ENCODE measurements at places on chromosomes 2 and 18.

DNA sequence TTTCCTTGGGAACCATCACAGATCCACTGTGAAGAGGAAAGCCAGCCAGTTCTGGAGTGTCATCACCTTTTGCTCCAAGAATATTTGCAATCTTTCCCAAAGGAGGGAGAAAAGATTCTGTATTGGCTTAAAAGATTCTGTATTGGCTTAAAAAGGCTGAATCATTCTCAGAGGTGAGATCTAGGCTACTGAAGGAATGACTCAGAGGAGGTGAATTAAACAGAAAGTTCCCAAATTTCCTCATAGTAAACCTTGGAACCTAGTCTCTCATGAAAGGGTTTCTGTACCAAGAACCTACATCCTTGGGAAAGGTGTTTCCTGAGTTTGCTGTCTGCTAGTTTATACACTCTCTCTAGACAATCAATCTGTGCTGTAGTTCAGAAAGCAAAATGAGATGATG is 34.1 kb upstream of the GRB14 start:
- no peak for DNase-seq

- DNase-seq: no peak
Measured at GRCh38 chr18:41922176-41922575, 32.9 kb upstream of the PIK3C3 start.

- DNase-seq: no peak
Measured at GRCh38 chr2:20200697-20201555, 24.0 kb downstream of the SDC1 start.

GRCh38 chr2:135636982-135637381 is 104.7 kb upstream of the UBXN4 start:
- DNase-seq: no peak

DNA sequence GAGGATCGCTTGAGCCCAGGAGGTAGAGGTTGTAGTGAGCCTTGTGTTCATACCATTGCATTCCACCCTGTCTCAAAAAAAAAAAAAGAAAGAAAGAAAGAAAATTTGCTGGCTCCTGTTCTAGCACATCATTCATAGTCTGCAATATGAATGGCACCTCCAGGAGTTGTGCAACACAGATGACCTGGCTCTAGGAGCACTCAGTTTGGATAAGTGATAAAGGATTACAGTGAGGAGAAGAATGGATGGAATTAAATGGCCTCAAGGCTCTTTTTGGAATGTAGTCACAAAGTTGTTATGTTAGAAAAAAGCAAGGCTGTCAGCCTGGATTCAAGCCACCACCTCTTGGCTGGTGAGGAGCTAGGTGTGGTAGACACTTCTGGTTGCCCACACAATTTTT is 21.5 kb upstream of the SPRED2 start:
- no peak for DNase-seq

- no peak for DNase-seq
Measured at GRCh38 chr2:36859366-36859792, 107.0 kb downstream of the STRN start.

- no peak for DNase-seq
Measured at GRCh38 chr2:22842205-22842869, 542.6 kb upstream of the KLHL29 start.

DNA sequence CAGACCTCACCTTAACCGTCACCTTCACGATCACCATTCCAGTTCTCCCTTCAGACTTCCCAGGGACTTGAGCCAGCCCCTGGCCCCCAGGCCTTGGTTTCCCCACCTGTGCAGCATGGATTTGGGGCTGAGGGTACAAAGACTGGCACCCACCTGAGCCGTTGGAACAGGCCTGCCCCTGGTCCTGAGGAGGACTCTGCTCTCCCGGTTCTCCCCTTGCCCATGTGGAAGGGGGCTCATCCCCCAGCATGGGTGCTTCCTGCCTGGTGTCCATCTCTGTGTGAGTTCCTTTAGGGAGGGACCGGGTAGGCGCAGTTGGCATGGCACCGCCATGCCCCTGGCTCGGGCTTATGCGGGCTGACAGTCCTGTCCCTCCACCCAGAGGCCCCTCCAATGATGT is 10.9 kb upstream of the GPR35 start:
- DNase-seq: no peak

DNA sequence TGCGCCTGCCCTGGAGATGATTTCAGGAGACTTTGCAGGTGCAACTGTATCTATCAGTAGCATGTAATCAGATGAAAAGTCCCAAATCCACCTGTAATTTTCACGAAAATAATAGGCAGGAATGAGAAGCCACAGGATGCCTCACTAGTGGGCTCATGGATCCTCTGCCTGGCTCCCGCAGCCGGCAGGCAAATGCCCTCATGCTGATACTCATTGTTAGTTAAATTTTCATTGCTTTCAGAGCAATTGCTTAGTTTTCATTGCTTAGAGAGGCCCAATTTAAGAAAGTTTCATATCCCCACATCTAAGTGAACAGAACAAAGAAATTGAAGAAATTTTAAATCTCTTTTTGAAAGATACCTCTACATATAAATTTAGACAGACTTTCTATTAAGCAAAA is 57.6 kb upstream of the CTDP1 start:
- no peak for DNase-seq

GRCh38 chr2:12534646-12535263 is 182.0 kb upstream of the TRIB2 start:
- DNase-seq: no peak

DNA sequence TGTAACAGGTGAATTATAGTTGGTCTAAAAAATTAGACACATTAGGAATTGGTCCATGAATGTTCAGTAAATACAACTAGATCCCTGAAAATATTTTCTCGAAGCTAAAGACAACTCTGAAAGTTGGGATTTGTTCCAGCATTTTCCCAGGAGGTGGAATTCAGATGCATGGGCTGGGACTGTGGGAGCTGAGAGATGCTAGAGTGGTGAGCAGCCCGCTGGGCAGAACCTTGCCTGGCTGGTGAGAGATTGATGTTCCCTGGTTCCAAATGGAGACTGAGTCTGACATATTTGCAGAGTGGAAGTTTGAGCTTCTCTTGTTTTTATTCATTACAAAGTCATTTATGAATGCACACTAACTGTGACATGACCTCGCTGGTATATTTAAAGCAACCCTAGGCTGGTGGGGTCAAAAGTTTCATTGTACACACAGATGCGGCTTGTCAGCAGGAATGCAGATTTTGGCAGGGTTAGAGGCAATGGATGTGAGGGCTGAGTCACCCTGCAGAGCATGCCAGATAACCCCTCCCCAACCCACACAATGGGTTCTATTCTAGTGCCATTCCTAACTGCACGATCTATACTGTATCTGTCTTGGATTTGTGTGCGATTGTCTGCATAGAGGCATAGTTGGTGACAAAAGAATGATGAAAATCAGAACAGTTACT is 23.5 kb upstream of the TMEM178A start:
- DNase-seq: no peak

DNA sequence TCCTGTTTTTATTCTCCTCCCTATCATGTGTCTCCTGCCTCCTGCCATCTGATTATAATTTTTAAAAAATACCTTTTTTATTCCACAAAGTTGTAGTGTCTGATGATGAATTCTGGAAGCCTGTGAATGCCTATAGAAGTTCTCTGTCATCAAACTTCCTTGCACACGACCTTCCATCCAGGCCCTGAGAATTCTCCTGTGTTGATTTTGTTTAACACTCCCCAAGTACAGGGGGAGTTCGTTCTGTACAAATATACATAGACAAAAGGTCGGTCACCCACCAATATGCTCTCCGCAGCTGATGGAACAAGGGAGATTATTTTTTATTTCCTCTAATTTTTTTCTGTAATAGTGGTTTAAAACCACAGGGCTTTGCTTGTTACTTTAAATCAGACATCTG is 232.5 kb downstream of the PIEZO2 start:
- DNase-seq: no peak

GRCh38 chr2:196171946-196172345 is 568 bp upstream of the STK17B start:
- peak; percentile 55 for DNase-seq

DNA sequence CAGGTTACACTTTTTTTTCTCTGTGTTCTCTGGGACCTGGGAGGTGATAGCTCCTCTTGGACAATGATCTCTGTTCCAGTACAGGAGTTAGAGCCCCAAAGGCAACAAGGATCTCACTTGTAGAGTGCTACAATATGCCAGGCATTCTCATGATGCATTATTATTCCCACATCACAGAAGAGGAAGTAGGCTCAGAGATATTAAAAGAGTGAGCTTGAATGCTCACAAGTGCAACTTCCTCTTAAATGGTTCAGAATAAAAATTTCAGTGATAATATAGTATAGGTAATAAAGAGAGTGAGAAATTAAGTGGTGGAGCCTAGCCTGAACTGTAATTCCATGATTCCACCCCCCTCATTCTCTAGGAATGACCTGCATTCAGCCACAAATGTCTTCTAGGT is 21.4 kb downstream of the POLE4 start:
- no peak for DNase-seq

DNA sequence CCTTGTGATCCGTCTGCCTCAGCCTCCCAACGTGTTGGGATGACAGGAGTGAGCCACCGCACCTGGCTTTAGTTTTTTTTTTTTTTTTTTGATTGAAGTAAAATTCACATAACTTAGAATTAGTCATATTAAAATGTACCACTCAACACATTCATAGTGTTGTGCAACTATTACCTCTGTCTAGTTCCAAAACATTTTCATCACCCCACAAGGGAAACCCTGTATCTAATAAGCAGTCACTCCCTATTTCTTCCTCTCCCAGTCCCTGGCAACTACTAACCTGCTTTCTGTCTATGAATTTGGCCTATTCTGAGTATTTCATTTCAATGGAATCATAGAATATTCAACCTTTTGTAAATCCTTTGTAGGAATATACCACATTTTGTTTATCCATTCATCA is 123.9 kb upstream of the FAM117B start:
- DNase-seq: no peak

- no peak for DNase-seq
Measured at GRCh38 chr2:235421618-235422017, 72.2 kb upstream of the AGAP1 start.

GRCh38 chr2:200655918-200656580 is 70.2 kb downstream of the AOX1 start:
- no peak for DNase-seq

GRCh38 chr18:74342416-74343043 is 26.9 kb downstream of the C18orf63 start:
- no peak for DNase-seq

DNA sequence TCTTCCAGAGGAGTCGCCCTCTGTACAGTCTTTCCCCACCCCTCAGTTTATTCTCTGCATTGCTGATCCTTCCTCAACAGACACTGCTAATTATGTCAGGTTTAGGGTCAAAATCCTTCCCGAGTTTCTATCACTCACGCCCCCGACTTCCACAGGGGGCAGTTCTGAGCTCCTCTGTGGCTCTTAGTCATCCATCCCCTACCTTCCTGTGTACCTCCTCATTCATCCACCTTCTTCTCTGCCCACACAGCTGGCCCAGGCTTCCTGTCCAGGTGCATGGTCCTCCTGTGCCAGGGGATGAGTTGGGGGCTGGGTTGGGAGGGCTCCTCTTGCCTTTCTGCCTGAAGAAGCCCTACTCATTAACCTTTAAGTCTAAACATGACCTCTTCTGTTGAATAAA is 202.9 kb downstream of the ARL4C start:
- DNase-seq: no peak

DNA sequence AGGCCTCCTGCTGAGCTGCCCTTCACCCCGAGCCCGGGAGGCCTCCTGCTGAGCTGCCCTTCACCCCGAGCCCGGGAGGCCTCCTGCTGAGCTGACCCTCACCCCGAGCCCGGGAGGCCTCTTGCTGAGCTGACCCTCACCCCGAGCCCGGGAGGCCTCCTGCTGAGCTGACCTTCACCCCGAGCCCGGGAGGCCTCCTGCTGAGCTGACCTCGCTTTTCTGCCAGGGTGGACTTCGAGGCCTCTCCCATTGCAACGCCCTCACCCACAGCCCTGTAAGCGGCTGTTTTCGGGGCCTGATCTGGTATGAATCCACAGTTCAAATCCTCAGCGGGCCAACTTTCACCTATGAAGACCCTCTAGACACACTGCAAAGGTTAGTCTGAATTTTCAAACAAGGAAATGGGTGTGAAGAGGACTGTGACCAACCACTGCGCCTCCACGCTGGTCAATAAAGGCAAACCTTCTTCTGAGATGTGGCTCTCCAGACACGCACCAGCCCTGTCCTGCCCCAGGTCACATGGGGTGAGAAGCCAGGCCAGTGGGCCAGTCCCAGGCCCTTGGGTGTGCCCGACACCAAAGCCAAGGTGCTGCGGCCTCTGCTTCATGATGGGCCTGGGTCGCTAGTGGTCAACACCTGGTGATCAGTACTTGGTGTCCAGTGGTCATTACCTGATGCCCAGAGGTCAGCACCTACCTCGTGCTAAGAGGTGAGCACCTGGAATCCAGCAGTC is 225.1 kb upstream of the SALL3 start:
- DNase-seq: no peak

GRCh38 chr2:144596073-144596871 is 76.4 kb upstream of the ZEB2 start:
- DNase-seq: peak; percentile 4

- DNase-seq: no peak
Measured at GRCh38 chr2:200930947-200931626, 32.4 kb downstream of the ORC2 start.

- no peak for DNase-seq
Measured at GRCh38 chr2:86049529-86049928, 56.2 kb downstream of the POLR1A start.

- DNase-seq: no peak
Measured at GRCh38 chr2:199583676-199584075, 125.9 kb upstream of the SATB2 start.

GRCh38 chr2:12980817-12981216 is 264.1 kb downstream of the TRIB2 start:
- DNase-seq: no peak

- no peak for DNase-seq
Measured at GRCh38 chr18:41681138-41681880, 273.7 kb upstream of the PIK3C3 start.

DNA sequence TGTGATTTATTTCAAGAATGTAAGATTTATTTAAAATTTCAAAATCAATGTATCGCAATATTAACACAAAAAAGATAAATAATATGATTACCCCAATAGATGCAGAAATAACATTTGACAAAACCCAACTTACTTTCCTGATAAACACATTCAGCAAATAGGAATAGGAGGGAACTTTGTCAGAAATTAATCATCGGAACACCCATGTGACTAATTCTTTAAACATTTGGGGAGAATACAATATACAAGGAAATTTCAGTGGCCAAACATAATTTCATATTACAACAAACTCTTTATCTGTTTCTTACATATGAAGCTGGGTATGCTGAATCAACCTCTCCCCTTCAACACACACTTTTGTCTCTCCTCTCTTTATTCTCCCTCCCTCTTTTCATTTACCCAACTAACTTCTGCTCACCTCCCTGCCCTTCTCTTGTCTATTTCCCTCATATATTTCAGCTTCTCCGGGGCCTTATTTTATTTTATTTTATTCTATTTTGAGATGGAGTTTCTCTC is 309.6 kb upstream of the CNTNAP5 start:
- no peak for DNase-seq

GRCh38 chr2:239944694-239945551 is 80.2 kb downstream of the NDUFA10 start:
- DNase-seq: peak; percentile 64

Measured in retina (tissue), 1 donor.